ENCODE measurements at places on chromosomes 5 and 9.

- DNase-seq, result no peak
Measured at GRCh38 chr5:169631360-169631759, 5.7 kb upstream of the DOCK2 start.

- DNase-seq, result no peak
Measured at GRCh38 chr5:168820874-168821273, 241.7 kb upstream of the PANK3 start.

GRCh38 chr9:109100543-109101201 lies 19.1 kb downstream of the TMEM245 start:
- no peak for DNase-seq

DNA sequence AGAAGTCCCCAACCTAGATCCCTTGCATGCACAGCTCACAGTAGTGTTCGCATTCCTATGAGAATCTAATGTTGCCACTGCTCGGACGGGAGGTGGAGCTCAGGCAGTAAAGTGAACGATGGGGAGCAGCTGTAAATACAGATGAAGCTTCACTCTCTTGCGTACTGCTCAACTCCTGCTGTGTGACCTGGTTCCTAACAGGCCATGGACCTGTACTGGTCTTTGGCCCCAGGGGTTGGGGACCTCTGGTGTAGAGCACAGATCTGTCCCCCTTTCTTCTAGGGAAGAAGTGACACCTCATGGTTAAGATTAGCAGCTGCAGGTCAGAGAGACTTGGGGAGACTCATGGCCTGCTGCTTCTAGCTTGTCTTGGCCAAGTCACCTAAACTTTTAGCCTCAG lies 7.1 kb downstream of the ARHGEF28 start:
- no peak for DNase-seq

DNA sequence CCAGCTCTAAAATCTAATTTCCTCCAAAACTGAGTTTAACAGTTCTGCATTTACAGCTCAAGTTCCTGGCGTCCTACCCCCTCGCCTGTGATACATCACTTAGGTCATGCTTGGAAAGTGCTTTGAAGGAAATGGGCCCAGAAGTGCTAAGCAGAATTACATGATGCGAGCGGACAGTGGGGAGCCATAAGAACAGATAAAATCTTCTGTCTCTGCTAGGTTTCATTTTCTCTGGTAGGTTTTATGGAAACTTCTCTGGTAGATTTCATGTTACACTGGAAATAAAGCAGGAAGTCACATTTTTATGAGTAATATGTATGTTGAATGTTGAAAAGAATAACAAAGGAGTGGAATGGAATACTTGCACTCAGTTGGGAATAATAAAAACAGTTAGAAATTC lies 138.3 kb downstream of the ZDHHC21 start:
- no peak for DNase-seq

- no peak for DNase-seq
Measured at GRCh38 chr9:112755675-112756074, 5.1 kb downstream of the SNX30 start.

DNA sequence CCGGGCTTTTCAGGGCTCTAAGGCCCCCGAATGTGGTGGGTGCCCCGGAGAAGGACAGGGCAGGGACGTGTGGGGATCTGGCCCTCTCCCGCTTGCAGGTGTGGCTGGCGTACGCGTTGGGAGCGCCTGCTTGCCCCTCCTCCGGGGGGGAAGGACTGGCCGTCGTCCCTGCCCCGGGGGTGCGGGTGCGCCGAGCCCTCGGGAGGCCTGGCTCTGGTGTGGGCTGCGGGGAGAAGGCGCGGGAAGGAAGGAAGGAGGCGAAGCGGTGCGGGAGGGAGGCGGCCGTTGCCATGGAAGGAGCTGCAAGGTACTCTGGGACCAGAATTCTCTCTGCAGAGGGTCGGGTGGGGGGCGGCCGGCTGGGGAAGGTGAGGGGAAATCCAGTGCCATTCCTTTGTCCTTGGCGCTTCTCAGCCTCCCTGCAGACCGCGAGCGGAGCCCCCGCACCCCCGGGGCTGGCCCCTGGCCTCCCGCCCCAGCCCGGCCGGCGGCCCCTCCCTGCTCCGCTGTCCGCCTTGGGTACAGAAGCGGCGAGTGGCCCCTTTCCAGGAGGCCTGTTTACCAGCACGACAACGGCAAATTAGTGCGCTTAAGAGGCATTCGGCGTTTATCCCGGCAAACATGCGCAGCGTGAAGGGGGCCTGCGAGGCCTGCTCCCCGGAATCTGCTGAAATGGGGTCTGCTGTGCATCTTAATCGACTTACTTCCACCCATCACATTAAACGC lies 67.1 kb upstream of the UNC5A start:
- DNase-seq, result no peak

Data from iPS DF 6.9 (cell line).